Lung (tissue), 17 donors: ENCODE measurements at places on chromosomes 3 and 15.
A peak's percentile ranks its signal among the peaks of the same experiment; 100 is the strongest.

GRCh38 chr15:69377216-69377970 is 36.8 kb upstream of the KIF23 start:
- DNase-seq: no peak

- no peak for DNase-seq
Measured at GRCh38 chr3:25863416-25863959, 73.6 kb downstream of the OXSM start.

GRCh38 chr3:120052677-120053076 is 41.6 kb downstream of the GSK3B start:
- DNase-seq: no peak

DNA sequence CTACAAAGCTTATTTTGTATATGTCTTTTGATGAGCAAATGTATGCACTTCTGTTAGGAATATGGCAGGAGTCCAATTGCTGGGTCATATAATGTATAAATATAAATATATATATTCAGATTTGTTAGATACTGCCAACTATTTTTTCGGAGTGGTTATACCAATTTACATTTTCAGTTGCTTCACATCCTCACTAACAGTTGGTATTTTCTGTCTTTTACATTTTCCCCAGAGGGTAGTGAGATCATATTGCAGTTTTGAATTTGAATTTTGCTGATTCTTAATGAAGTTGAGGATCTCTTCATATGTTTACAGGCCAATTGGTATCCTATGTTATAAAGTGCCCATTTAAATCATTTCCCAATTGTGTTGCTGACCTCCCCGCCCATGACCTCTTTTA is 139.0 kb upstream of the KCNMB2 start:
- no peak for DNase-seq

DNA sequence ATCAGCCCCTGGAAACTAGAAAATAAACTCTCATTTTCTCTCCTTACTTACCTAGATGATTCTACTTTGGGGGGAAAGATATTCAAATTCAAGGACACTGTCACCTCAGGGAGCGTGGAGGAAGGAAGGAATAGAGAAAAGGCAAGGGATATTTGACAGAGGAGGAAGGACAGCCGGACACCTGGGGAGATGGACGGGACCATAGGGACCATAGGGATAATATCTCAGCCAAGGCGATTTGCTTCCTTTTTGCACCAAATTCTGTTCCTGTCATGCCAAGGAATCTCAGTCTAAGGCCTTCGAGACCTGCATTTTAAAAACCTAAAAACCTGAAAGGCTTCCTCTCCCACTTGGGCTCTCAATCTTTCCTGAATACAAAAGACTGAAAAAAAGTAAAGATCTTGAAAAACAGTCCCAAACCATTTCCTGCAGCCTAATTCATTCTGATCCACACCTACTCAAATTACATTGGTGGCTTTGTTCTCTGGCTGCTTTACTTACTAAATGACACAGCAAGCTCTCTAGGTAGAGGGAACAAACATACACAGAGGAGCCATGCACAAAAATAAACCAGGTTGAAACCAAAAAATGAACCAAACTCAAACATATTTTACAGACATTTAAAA is 73.9 kb upstream of the SLC24A5 start:
- DNase-seq: no peak

GRCh38 chr3:9552252-9552999 is 1.2 kb downstream of the LHFPL4 start:
- peak; percentile 79 for DNase-seq

DNA sequence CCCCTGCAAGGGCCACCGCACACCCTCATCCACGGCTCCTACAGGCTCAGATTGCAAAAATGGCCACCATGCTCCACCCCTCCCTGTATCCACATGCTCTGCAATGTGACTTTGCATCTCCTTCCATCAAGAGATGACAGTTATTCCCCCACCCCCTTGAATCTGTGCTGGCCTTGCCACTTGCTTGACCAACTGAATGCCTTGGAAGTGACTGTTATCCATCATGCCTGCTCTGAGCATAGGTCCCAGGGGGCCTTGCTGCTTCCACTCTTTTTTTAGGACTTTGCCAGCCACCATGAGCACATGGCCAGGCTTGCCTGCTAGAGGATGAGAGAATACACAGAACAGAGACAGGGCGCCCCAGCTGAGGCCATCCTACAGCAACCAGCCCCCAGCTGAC is 13.6 kb downstream of the HAPLN3 start:
- DNase-seq: no peak

DNA sequence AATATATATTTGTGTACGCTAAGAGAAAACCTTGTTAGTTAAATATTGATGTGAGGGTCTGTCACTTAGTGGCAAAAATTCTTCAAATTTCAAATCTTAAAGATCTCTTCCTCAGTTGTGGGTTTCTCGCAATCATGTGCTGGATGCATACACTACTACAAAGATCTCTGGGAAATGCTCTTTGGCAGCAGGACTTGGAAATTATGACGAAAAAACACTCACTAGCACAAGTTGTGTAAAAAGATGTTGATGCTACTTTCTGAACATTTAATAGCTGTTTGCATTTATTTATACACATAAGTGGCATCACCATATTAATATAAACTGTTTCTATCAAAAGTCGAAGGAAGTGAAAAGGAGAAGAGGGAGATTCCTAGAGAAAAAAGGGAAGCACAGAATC is 10.8 kb upstream of the NANOGP8 start:
- peak; percentile 64 for DNase-seq

GRCh38 chr3:141845407-141846049 is 30.9 kb upstream of the ATP1B3 start:
- DNase-seq: no peak

DNA sequence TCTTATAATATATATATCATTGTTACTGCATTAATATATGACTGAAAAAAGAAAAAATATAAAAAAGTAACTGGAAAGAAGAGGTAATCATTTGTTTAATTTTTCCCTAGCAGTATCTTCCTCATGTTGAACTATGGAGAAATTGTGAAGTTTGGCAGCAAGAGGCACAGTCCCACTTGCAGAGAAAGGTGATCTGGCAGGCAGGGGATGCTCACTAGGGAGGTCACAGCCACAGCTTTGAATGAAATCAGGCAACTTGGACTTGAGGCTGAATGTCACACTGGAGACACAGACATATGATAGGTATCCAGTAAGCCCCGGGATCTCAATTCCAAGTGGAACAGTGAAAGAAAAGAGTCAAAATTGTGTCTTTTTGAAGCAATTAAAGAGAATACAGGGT is 149.9 kb upstream of the RORA start:
- DNase-seq: no peak

DNA sequence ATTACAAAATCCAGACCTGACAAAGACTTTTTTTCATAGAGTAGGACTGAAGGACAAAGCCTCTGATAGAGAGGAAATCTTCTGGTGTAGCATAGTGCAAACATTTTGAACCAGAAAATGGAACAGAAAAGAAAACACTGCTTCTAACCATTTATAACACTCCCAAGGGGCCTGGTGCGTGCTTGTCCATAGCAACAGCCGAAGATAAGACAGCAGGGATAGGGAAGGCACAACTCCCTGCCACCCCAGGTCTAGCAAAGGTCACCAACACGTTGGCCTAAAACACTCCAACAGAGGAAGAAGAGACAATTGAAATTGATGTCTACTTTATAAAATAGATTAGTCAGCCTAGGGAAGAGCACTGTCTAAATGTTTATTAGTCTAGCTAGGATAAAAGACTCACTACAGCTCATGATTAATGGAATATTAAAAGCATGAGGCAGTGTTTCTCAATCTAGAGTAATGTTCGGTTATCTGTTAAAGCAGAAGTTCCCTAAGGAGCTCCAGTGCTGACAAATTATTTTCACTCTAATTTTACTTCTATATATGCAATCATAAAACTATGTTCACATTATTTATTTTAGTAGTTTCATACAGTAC is 145.2 kb downstream of the P3H2 start:
- no peak for DNase-seq

DNA sequence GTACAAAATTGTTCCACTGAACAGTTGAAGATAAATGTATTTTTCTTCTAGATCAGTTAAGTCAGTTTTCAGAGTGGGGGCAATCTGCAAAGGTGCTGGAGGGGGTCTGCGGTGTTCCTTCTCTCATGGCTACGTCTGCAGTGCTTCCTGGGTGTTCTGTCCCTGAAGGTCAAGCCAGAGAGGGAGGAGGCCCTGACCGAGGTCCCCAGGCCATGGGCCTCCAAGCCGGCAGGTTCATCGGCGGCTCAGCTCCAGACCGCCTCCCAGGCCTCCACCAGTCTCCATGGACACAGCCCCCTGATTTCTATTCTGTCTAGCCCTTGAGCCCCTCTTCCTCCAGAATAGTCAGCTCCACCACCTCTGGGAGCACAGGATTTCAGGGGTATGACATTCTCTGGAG is 28.5 kb upstream of the TSEN2 start:
- no peak for DNase-seq
